ENCODE measurements at places on chromosomes 2 and 18. TPM values are rescaled to one million over a fixed set of nuclear protein-coding genes. Genes with fewer than 3 reads are reported as not detected.

DNA sequence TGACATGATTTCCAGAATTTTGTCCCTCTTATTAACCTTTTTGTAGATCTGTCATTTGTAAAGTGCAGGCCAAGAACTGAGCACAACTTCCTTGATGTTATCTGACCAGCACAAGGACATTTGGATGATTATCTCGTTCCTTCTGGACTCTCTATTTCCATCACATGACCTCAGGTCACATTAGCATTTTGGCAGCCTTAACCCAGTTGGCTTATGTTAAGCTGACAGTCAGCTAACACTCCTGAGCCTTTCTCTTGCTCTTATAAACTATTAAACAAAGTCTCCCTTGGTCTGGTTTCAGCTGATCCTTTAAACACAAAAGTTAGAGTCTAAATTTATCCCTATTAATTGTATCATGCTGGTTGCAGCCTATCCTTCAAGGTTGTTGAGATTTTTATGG lies 167.2 kb upstream of the RBBP8 start:
- no peak for DNase-seq

DNA sequence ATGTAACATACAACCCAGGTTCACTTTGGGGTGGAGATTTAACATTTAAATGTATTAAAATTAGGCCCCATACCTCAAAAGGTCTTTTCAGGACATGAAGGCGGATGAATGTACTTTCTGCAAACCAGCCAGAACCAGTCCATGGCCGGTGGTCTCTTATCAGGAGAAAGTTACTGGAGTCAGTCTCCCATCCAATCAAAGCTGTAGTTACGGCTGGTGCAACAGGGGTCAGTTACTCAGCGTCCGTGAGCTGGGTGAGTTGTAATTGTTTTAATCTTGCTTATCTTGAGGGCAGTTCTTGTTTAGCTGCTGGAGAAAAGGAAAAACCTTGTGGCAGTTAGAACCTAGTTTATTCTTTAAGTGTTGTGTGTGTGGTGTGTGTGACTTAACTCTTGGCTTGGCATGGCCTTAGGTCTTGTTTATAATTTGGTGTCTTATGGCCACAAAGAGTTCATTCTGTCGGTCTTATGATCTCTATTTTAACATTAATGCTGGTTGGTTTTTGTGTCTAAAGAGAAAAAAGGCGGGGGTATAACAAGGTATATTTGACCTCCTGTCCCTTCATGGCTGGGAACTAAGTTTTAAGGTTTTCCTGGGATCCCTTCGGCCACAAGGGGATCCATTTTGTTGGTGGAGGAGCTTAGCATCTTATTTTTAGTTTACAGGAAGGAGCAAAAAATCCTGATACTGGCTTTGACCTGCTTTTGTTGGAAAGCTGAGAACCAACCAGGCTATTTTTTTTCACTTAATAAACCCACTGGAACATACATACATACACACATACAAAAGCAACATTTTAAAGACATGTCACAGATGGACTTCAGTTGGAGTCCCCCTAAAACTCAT lies 143.5 kb upstream of the NCK2 start:
- no peak for DNase-seq

Gene AQP12A
- total RNA-seq, result not detected

GRCh38 chr2:121356058-121356640 lies 71.1 kb upstream of the TFCP2L1 start:
- peak; percentile 74 for DNase-seq

Gene LYG2
- total RNA-seq, result not detected

DNA sequence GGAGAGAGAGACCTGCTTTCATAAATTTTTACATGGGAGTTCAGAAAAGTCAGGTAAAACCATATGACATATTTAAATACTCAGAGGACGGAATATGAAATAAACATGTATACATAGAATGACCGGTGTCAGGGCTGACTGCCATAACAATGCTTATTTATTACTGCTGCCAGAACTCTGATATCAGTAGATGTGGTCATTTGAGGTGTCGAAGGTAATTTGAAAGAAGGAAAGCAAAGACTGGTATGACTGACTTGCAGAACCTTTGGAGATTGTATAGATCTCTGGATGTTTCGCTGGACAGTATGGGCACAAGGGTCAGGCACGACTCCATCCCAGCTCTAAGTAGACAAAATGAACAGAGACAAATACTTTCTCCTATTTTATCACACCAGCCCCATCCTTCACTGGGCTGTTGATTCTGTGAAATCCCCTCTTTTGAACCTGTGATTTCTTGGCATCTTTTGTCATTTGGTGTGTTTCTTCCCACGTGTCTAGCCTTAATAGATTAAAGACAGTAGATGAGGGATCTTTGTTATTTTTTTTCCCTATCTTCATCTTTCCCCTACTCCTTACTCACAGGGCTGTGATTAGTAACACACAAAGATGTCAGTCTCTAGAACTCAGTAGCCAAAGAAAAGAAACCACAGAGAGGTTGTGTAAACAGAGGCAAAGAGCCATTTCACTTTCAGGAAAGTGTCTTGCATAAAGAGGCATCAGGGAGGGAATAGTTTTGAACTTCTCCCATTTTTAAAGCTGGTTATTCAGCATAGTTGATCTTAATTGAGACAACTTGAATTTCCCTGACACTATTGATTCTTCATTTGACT lies 61.6 kb downstream of the ICOS start:
- no peak for DNase-seq

- DNase-seq, result no peak
These were observed 109.1 kb downstream of the IRS1 start for GRCh38 chr2:226690461-226691024.

Gene SRD5A2
- not detected for total RNA-seq

Gene MAP3K19
- not detected for total RNA-seq

DNA sequence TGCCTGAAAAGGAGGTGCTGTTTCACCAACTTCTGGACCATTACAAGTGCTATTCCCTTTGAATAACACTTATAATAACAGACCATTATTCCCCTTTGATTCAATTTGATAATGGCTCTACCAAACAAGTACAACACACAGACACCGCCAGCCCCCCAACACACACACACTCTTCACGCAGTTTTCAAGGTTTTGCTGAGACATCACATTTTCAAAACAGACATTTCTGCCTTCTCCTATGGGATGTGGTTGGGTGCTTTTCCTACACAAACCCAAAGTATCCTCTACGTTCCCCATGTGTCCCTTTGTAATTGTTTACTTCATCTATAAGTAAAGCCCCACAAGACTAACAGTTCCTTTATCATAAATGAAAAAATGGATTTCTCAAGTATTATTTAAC lies 229.7 kb downstream of the KCNH7 start:
- no peak for DNase-seq

Gene CPO
- total RNA-seq, result not detected

DNA sequence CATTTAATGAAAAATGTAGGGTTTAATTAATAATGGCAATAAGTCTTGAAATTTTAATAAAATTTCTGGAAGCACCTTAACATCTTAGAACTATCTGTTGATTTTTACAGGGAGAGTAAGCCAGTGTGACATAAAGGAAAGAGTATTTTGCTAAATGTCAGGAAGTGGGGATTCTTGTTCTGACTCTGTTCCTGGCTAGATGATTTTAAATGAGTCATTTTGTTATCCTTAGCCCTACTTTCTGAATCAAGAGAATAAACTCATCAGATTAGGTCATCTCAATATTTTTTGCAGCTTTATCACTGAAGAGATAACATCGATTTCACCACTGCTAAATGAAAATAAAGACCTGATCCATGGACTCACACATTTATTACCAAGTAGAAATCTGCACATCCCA lies 377.5 kb upstream of the CYRIA start:
- peak; percentile 51 for DNase-seq

DNA sequence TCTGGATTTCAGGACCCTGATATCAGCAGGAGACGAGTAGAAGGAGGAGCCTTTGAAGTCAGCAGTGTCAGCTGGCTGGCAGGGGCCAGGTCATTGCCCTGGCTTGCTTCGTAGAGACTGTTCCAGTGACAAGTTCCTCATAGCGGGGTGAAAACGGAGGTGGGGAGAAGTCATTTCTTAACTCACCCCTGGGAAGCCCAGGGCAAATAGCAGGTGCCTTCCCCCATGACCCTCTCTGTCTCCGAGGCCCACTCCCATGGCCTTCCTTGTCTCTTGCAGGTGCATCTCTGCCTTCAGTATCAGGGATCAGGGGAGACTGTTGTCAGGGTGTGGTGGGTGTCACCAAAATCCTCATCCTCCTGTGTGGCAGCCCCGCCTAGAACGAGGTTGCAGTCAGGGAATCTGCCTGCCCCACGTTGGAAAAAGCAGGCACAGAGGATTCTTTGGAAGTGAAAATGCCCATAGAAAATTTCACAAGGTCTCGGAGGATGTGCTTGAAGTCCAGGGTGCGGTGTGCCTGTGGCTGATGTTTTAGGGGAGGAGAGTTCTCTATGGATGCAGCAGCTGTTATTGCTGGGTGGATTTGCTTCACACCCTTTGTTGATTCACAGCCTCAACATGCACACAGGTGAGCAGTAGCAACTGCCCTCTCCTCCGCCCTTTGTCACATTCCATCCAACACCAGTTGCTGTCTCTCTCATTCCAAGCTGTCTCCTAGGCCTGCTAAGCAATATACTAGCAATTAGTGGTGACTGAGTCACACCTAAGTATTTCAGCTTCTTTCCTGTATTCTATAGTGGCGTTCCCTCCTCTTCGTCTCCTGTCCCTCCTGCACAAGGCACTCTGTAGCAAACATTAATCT lies 142.6 kb upstream of the FHL2 start:
- peak; percentile 72 for DNase-seq

GRCh38 chr2:238727585-238728329 lies 120.1 kb upstream of the TWIST2 start:
- DNase-seq, result no peak

Measured in A172 (cell line).